ENCODE measurements at places on chromosomes 2 and 18. TPM values are rescaled to one million over a fixed set of nuclear protein-coding genes. Genes with fewer than 3 reads are reported as not detected.

Gene ANKRD62
- total RNA-seq: not detected

Gene SLC66A3
- total RNA-seq: 18.1 TPM

Gene FAP
- 71.0 TPM for total RNA-seq

Gene DSG2
- 1.7 TPM for total RNA-seq

Gene HOXD12
- total RNA-seq: not detected

Gene VAPA
- total RNA-seq: 273 TPM

Gene ABCB11
- total RNA-seq: not detected

Gene SNORC
- total RNA-seq: 0.28 TPM

Gene POTEJ
- not detected for total RNA-seq

Gene CHMP3
- total RNA-seq: 81.4 TPM

Gene HNMT
- 14.2 TPM for total RNA-seq

Gene CNDP1
- not detected for total RNA-seq

Gene IDH1
- total RNA-seq: 104 TPM

Gene TMEM178A
- 0.18 TPM for total RNA-seq

Gene PDE11A
- 0.56 TPM for total RNA-seq

Gene CD28
- total RNA-seq: not detected

Gene IL1A
- total RNA-seq: 1.1 TPM

Gene LYPD6B
- total RNA-seq: not detected

Gene CREB1
- 94.5 TPM for total RNA-seq

Gene OTOS
- total RNA-seq: not detected

Gene ASB18
- total RNA-seq: not detected
